ENCODE measurements at places on chromosomes 5 and 9.
A peak's percentile ranks its signal among the peaks of the same experiment; 100 is the strongest.

GRCh38 chr9:110088099-110088498 lies 119.9 kb downstream of the C9orf152 start:
- peak; percentile 60 for DNase-seq

DNA sequence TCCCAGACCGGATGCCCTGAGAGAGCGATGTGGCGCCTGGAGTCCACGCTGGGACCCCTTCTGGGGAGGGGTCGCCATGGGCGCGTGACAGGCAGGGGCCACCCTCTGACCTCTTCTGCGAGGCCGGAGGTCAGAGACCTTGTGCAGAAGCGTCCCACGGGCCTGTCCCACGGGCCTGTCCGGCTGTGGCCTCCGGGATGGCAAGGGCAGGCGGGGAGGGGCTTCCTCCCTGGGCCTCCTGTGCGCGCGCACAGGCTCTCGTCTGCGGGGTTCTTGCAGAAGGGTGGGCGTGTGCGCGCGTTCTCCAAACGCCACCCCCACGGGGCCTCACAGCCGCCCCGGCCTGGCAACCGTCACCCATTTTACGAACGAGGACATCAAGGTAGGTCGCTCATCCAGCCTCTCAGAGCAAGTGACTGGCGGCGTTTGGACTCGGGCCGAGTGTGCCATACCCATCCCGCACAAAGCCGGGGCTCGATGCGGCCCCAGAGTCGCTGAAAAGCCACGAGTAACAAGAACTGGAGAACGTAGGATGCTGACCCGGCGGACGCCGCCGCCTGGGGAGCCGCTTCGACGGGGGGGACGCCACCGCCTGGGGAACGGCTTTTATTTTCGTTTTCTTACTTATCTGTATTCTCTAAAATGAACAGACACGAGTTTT lies 897 bp downstream of the AHRR start:
- no peak for DNase-seq

GRCh38 chr9:133737774-133738639 lies at the start of gene SARDH:
SARDH (minus strand) TSS chr9:133738352; CDS start chr9:133734173, 4,179 bp downstream.
- no peak for DNase-seq

- DNase-seq, result no peak
These were observed 7.4 kb downstream of the YTHDC2 start for GRCh38 chr5:113520899-113521298.

GRCh38 chr9:14401911-14402310 lies 88.0 kb upstream of the NFIB start:
- DNase-seq, result no peak

DNA sequence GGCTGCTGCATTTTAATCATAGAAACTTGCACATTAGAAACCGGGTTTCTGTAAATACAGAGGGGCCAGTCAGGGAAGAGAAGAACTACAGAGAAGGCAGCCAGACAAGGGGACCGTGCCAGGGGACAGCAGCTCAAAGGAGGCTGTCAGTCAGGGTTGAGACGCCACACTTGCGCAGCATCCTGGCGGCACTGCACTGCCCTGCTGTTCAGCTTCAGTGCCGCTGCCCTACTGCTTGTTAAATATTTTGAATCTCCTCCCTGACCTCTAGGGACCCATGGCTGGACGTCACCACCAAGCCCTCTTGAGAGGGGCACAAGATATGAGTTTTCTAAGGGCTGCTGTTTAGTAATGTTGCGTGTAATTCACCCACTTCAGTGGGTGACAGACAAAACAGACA lies 43.6 kb upstream of the ZBTB43 start:
- no peak for DNase-seq

DNA sequence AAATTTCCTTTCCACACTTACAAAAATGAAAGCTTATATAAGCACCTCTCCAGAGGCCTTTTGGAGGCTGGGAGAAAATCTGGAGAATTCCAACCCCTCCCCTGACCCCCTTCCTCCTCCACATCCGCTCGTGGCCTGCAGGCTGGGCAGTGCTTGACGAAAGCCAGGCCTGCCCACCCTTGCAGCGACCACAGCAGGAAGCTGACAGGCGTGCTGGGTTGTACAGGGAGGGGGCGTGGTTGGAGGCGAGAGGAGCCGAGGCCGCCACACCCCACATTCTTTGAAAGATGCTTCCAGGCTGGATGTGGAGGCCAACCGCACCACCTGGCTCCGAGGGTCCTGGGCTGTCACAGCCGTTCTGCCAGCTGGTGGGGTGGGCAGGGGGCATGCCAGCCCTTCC lies 47.8 kb upstream of the IER5L start:
- DNase-seq, result peak; percentile 91

DNA sequence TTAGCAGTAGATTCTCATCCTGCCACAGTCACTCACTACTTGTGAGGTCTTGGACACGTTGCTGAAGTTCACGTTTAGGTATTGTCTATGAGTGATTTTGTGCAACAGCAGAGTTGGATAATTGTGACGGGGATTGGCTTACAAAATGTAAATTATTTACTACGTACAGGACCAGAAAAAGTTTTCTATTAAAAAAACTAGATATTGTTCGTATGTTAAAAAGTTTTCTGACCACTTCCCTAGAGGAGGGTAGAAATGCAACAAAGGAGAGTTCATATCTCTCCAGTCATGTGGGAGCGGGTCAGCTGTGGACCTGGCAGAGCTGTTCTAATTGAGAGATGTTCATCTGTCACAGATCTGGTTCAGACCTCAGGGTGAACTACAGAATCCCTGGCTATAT lies 976.1 kb upstream of the NUDT12 start:
- DNase-seq, result no peak

DNA sequence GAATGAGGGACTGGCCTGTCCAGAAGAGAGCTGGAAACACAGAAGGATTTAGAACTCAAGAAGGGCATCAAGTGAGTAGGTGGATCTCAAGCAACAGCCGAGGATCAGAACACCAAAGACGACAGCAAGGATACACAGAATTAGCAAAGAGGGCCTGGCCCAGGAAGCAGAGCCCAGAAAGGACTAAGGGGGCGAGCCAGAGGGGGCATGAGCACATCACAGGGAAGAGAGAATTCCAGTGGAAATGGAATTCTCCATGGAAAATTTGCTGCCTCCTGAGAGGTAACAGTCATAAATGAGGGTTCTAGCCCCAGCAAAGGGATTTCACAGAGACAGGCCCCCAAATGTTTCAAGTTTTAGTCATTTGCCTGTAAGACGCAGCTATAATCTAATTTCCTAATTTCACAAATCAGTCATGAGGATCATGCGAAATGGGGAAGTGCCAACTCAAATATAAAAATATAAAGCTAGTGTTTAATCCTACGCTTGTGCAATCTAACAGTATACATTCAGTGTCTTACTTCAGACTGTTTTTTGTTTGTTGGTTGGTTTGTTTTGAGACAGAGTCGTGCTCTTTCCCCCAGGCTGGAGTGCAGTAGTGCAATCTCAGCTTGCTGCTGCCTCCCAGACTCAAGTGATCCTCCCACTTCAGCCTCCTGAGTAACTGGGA lies 46.7 kb downstream of the FNBP1 start:
- no peak for DNase-seq

DNA sequence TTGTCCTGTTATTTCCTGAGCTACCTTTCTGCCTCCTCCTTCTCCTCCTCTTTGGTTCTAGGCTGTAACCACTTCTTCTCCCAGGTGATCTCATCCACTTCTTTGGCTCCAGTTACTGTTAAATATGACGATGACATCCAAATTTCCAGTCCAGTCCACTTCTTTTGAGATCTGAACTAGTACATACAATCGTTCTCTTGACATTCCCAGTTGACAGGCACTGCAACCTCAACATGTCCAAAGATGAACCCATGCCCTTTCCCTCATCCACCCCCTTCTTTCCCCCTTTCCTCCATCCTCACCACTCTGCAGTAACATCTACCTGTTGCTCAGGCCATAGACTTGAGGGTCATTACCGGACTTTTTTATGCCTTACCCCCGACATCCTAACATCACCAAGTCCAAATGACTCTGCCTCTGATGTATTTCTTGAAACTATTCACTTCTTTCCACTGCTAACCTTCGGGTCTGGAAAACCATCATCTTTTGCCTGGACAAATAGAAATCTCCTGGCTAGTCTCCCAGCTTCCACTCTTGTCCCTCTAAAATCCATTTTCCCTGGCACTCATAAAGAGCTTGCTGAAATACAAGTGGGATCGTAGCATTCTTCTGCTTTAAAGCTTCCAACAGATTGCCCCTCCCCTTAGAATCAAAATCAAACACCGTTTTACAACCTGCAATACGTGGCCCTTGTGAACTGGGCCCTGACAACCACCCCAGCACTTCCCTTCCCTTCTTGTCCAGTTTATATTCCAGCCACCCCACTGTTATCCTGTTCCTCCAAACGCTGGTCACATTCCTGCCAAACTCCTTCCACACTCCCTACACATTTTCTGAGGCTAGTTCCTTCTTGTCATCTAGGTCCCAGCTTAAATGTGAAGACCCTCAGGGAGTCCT lies 31.5 kb downstream of the KLF9 start:
- DNase-seq, result no peak

DNA sequence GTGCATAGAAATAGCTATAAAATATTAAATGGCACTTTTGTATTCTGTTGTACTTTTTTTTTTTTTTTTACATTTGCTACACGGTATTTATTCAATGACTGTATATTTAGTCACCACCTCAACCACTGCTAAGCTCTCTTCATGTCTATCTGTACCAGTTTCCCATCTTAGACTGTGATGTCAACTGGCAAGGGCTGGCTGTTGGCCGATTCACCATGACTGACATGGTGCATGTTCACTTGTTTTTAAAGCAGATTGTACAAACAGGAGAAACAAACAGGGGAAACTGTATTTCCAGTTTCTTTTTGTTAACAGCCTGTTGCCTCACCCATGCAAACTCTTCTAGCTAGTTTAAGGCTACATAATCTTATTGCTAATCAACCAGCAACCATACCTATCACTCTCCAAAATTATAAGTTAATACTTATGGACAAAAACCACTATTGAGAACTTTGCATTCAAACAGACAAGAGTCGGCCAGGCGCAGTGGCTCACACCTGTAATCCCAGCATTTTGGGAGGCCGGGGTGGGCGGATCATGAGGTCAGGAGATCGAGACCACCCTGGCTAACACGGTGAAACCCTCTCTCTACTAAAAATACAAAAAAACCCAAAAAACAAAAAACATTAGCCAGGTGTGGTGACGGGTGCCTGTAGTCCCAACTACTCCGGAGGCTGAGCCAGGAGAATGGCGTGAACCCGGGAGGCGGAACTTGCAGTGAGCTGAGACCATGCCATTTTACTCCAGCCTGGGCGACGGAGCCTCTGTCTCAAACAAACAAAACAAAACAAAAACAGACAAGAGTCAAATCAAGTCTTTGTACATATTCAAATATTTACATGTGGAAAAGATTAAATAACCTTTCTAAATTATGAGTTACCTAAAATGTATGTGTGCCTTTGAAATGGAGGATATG lies 13.2 kb downstream of the ZFAND5 start:
- peak; percentile 45 for DNase-seq

DNA sequence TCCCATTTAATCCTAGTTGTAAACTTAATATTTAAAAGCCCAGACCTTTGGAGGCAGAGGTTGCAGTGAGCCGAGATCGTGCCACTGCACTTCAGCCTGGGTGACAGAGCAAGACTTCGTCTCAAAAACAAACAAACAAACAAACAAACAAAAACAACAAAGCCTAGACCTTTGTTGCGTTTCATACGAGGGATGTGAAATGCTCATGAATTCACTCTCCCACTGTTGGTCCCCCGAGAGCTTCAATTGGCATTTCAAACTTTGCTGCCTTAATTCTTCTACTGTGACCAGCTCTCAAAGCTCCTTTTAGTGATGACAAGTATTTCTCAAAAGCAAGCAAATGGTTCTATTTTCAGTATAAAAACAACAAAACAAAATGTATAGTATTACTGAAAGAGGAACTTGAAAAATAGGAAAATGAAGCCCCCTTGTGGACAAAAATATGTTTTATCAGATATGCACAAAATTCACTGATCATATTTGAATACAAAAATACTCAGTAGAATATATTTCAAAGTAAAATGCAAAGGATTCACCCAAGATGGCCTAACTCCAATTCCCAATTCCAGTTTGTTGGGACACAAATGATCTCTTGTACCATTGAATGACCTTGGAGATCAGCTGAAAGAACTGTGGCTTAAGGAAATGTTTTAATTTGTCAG lies 140.4 kb downstream of the ESM1 start:
- DNase-seq, result peak; percentile 53

GRCh38 chr5:169893571-169893970 lies 86.7 kb downstream of the INSYN2B start:
- DNase-seq, result peak; percentile 46

- DNase-seq, result peak; percentile 14
These were observed 493.4 kb upstream of the TUSC1 start for GRCh38 chr9:26171691-26172090.

GRCh38 chr5:168592014-168592368 lies 12.8 kb upstream of the PANK3 start:
- DNase-seq, result no peak

GRCh38 chr5:124372457-124372856 lies 374.0 kb downstream of the ZNF608 start:
- DNase-seq, result no peak

DNA sequence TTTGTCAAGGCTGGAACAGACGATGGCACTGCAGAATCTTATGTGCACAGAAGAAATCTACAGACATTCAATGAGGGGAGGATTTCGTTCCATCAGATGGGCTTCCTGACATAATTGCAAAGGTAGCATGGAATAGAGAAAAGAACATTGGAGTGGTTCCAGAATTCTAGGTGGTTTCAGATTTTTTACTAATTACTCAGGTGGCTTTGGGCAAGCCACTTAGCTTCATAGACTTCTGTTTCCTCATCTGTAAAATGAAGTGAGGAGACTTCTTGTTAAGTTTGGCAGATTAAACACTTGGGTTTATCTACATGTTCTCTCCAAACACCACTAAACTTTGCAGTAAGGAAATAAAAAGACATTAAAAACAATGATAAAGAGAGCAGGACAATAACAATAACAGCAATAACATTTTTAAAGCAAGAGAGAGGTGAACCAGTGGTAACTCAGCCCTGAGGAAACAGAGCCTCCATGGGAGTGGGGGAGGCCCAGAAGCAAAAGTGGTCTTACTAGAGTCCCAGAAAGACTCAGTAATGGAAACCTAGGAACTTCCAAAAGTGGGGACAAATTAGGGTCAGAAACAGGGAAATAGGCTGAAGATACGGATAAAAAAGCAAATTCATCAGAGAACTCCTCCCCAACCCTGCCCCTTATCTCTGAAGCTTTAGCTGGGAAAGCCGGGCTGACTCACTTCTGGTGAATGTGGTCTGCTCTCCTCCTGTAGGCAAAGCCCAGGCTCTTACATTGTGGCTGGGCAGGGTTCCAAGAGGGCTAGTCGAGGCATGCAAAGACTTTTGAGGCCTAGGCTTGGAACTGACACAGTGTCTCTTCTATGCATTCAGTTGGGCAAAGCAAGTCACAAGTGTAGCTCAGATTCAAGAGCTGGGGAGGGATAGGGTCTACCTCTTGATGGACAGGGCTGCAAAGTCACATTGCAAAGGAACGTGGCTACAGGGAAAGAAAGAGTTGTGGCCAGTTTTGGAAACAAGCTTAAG lies 11.8 kb upstream of the ACTBL2 start:
- peak; percentile 95 for DNase-seq

GRCh38 chr9:36023260-36024048 lies 13.3 kb upstream of the RECK start:
- peak; percentile 43 for DNase-seq

- DNase-seq, result peak; percentile 94
These were observed 242.1 kb upstream of the NUDT12 start for GRCh38 chr5:103804711-103805110.

- no peak for DNase-seq
These were observed 41.2 kb downstream of the MOCS2 start for GRCh38 chr5:53068291-53068836.

GRCh38 chr9:132647806-132648205 lies 22.0 kb downstream of the DDX31 start:
- no peak for DNase-seq

GRCh38 chr9:34072868-34073590 lies 24.3 kb upstream of the UBAP2 start:
- peak; percentile 68 for DNase-seq
